ENCODE measurements at places on chromosomes 2 and 18. TPM values are rescaled to one million over a fixed set of nuclear protein-coding genes. Genes with fewer than 3 reads are reported as not detected.

GRCh38 chr18:44536619-44537018 is 144.1 kb upstream of the SETBP1 start:
- H3K36me3 ChIP-seq: no peaks in the 10 kb centered on the region
- no peak overlapping the region for H3K27ac ChIP-seq
- no peaks in the 10 kb centered on the region for H3K27me3 ChIP-seq

GRCh38 chr18:27583466-27583865 is 398.4 kb upstream of the CHST9 start:
- H3K27ac ChIP-seq: no peak overlapping the region
- H3K27me3 ChIP-seq: no peaks in the 10 kb centered on the region
- H3K4me1 ChIP-seq: no peaks in the 10 kb centered on the region

DNA sequence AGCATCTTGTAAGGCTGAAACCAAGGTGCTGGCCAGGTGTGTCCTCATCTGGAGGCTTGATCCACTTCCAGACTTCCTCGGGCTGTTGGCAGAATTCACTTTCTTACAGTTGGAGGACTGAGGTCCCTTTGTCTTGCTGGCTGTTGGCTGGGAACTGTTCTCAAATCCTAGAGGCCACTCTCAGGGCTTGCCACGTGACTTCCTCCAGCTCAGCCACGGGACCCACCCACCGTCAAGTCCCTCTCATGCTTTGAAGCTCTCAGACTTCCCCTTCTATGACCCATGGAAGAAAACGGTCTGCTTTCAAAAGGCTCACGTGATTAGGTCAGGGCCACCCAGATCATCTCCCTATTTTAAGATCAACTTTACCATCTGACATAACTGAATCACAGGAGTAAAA is 77.1 kb downstream of the SMAD4 start:
- H3K27ac ChIP-seq: peak overlapping the region; percentile 63
- peaks cover 12% of the 10 kb centered on the region for H3K4me1 ChIP-seq
- no peaks in the 10 kb centered on the region for H3K27me3 ChIP-seq
- H3K4me3 ChIP-seq: no peak overlapping the region
- DNase-seq: no peak

GRCh38 chr18:48752928-48753327 is 197.8 kb downstream of the SMAD7 start:
- H3K4me1 ChIP-seq: no peaks in the 10 kb centered on the region
- no peaks in the 10 kb centered on the region for H3K36me3 ChIP-seq
- H3K4me3 ChIP-seq: no peak overlapping the region
- no peak for DNase-seq
- no peaks in the 10 kb centered on the region for H3K27me3 ChIP-seq

- no peak overlapping the region for H3K27ac ChIP-seq
- peak overlapping the region; percentile 18 for H3K4me3 ChIP-seq
- H3K27me3 ChIP-seq: peaks cover 56% of the 10 kb centered on the region
- peaks cover 25% of the 10 kb centered on the region for H3K4me1 ChIP-seq
Observed at GRCh38 chr18:23135550-23136325, 453 bp downstream of the CABLES1 start.

DNA sequence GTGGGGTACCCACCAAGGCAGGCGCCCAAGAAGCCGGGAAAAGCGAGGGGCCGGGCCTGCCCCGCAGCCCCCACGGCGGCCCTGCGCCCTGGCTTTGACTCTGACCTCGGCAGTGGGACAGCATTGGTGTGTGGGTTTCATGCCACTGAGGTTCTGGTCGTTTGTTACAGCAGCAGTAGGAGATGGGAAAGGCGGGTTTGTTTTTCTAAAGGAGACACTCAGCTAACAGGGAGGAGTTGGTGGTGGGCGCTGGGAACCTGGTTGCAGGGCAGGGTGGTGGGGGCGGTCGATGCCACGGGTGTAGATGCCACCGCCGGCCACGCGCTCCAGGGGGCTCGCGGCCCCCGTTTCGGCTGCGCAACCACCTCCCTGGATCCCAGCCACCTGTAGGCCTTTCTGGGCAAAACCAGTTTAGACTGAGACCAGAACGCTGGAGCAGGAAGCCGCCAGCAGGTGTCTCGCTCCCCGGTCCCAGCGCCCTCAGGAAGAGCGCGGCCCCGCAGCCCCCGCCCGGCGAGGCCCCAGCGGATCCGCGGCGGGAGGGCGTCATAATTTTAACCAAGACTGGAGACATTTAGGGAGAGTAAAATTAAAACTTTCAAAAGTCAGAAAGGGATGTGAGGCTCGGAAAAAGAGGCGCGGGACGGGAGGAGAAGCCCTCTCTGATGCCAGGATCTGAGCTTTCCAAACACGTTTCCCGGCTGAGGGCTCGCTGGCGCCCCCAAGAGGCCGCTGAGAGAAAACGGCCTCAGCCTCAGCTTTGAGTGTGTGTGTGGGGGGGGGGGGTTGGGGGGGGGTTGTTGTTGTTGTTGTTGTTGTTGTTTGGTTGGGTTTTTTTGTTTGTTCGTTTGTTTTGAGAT is 17.4 kb downstream of the CIDEA start:
- H3K4me1 ChIP-seq: peaks cover 2% of the 10 kb centered on the region
- no peaks in the 10 kb centered on the region for H3K36me3 ChIP-seq
- DNase-seq: peak; percentile 65
- H3K27me3 ChIP-seq: peaks cover 11% of the 10 kb centered on the region
- H3K4me3 ChIP-seq: peak overlapping the region; percentile 65

GRCh38 chr2:195532628-195533271 is 124.3 kb upstream of the SLC39A10 start:
- H3K27ac ChIP-seq: peak overlapping the region; percentile 97
- no peaks in the 10 kb centered on the region for H3K27me3 ChIP-seq
- DNase-seq: no peak

- H3K36me3 ChIP-seq: no peaks in the 10 kb centered on the region
- peaks cover 12% of the 10 kb centered on the region for H3K27me3 ChIP-seq
- no peak overlapping the region for H3K4me3 ChIP-seq
- H3K4me1 ChIP-seq: no peaks in the 10 kb centered on the region
Observed at GRCh38 chr2:98372579-98372978, 26.3 kb downstream of the CNGA3 start.

GRCh38 chr18:13353084-13353823 is 134.7 kb downstream of the LDLRAD4 start:
- peaks cover 17% of the 10 kb centered on the region for H3K36me3 ChIP-seq
- H3K4me3 ChIP-seq: no peak overlapping the region
- no peaks in the 10 kb centered on the region for H3K27me3 ChIP-seq
- H3K27ac ChIP-seq: peak overlapping the region; percentile 81
- peaks cover 17% of the 10 kb centered on the region for H3K4me1 ChIP-seq

- no peaks in the 10 kb centered on the region for H3K36me3 ChIP-seq
- DNase-seq: no peak
- peaks cover 3% of the 10 kb centered on the region for H3K27me3 ChIP-seq
- H3K4me1 ChIP-seq: no peaks in the 10 kb centered on the region
Observed at GRCh38 chr2:217363470-217363869, 503.6 kb upstream of the TNP1 start.

DNA sequence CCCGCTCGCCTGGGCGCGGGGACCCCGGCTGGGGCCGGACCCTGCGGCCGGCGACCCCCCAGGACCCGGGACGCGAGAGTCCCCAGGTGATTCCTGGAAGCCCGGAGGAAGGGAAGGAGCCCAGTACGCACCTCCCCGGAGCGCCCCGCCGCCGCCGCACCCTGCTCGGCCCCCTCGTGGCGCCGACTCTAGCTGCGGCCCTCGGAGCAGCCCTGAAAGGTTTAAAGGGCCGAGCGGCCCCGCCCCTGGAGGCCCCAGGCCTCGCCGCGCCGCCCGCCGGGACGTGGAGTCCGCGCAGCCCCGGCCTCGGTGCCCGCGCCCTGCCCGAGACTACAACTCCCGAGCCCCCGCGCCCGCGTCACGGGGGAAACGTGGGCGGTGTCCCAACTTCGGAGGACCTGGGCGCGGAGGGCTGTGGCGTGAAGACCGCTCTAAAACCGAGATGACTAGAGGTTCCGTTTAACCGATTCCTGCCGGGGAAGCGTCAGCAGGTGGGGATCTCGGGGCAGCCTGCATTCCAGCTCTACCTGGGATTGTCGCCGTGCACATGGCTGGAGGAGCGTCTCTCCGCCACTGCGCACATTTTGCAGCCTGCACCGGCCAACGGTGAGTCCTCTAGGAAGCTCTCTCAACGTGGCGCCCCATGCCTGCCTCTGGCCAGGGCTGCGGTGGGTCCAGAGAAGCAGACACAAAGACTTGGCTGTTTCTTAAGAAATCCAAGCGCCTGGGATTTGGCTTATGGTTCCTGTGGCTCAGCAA is at the start of gene TMEM150A:
Gene TMEM150A, minus strand, starts transcription at position 223 of the 759 bp plus-strand sequence. CDS start 750 bp downstream, outside the sequence.
- H3K27ac ChIP-seq: peak within 1 kb of the TSS; percentile 79
- H3K4me1 ChIP-seq: peaks cover 19% of the 10 kb centered on the region
- peak; percentile 94 for DNase-seq

DNA sequence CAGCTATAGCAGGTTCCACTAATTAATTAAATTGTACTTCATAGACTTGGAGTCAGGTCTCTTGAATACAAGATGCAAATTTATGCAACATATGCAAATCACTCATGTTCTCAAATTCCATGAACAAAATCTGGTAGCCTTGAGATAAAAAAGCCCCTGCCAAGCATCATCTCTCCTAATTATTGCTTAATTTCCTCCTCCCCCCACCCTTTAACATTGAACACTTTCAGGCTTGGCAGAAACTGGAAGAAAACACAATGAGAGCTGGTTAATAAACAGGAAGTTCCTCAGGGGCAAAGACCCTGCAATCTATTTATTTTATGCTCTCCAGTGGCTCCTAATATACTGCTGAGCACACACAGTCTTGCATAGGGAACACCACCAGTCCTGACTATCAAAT is 35.6 kb upstream of the ACVR1 start:
- DNase-seq: no peak
- no peaks in the 10 kb centered on the region for H3K36me3 ChIP-seq
- no peak overlapping the region for H3K4me3 ChIP-seq
- peaks cover 1% of the 10 kb centered on the region for H3K4me1 ChIP-seq

DNA sequence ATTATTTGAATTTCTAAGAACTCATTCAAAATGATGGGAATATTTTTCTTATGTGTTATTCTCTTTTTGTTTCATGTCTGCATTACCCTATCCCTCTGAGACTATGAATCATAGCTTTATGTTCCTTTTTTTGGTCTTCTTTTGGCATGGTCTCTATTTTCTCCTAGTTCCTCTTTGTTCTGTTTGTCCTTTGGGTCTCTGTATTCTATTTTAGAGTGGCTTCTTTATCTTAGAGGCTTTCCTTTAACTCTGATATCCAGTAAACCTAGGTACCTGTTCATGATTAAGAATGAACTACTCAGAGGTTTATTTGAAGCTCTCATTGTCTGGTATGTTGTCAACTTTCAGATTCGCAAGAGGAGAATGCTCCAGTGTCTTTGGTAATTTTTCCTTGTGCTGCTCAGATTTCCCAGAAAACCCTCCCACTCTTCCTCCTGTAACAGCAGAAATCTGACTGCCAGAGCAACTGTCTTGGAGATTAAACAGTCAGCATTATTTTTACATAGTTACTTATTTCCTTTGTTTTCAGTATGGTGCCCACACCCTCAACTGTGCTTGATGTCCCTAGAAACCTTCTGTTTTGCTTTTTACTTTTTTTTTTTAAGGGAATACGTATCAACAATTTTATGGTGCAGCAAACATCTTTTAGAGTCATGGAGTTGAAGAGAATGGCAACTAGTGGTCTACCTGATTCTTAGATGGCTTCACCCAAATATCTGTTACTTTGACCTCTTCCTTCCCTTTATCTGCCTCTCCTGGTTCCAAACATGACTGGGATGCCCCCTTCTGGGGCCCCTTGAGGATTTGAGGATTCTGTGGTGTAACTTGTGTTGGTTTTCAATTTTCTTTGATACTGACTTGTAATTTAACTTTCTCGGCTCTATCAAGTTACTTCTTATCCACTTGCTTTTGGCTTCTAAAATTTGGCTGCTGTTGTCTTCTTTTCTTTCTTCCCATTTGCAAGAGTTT is 92.0 kb downstream of the DPP10 start:
- H3K4me3 ChIP-seq: no peak overlapping the region
- DNase-seq: no peak
- H3K36me3 ChIP-seq: no peaks in the 10 kb centered on the region
- peaks cover 15% of the 10 kb centered on the region for H3K27me3 ChIP-seq

GRCh38 chr2:208101716-208102631 is 22.4 kb downstream of the CRYGD start:
- H3K27ac ChIP-seq: no peak overlapping the region
- H3K27me3 ChIP-seq: no peaks in the 10 kb centered on the region
- no peaks in the 10 kb centered on the region for H3K36me3 ChIP-seq
- peaks cover 21% of the 10 kb centered on the region for H3K4me1 ChIP-seq

- H3K4me3 ChIP-seq: no peak overlapping the region
- H3K36me3 ChIP-seq: no peaks in the 10 kb centered on the region
- no peaks in the 10 kb centered on the region for H3K27me3 ChIP-seq
- no peaks in the 10 kb centered on the region for H3K4me1 ChIP-seq
Observed at GRCh38 chr2:28497206-28497605, 1.3 kb downstream of the PLB1 start.

- H3K36me3 ChIP-seq: peaks cover 27% of the 10 kb centered on the region
- DNase-seq: no peak
- no peaks in the 10 kb centered on the region for H3K27me3 ChIP-seq
- H3K27ac ChIP-seq: no peak overlapping the region
- no peak overlapping the region for H3K4me3 ChIP-seq
Observed at GRCh38 chr2:54656863-54657262, 66.6 kb upstream of the EML6 start.

DNA sequence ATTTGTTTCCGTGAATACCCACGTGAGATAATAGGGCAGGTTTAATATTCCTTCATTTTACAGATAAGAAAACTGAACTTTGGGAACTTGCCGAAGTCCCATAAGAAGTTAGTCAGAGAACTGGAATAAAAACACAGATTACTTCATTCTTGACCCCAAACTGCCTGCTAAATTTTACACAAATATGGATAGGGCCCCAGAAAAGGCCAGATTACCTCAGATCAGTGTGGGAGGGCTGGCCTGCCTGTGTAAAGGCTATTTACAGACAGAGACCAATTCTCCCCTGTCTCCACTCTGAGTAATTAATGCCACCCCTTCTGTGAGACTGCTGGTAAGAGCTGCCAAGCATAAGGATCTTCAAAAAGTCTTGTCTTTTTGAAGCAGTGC is 139.2 kb downstream of the MGAT5 start:
- DNase-seq: no peak
- H3K36me3 ChIP-seq: peaks cover 9% of the 10 kb centered on the region
- no peak overlapping the region for H3K4me3 ChIP-seq
- H3K4me1 ChIP-seq: peaks cover 17% of the 10 kb centered on the region

DNA sequence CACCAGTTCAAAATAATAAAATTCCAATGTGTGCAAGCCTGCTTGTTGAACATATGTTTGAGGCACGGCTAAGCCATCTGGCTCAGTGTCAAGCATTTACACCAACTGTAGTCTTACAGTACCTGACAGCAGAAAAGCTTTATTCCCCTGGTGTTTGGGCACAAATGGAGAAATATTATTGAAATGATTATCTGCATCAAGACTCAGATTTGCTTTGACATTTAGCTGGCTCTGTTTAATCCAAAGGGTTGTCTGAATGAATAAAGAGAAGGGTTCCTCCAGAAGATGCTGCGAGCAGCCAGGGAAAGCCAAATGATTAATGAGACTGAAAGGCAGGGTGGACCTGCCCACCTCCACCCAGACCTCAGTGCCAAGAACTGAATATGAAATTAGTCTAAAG is 393.2 kb upstream of the GALNT5 start:
- no peak for DNase-seq
- no peaks in the 10 kb centered on the region for H3K4me1 ChIP-seq
- H3K27me3 ChIP-seq: no peaks in the 10 kb centered on the region
- H3K27ac ChIP-seq: no peak overlapping the region
- H3K36me3 ChIP-seq: no peaks in the 10 kb centered on the region
- H3K4me3 ChIP-seq: no peak overlapping the region

The GRHL1 gene
- total RNA-seq: 0.49 TPM

The IFIH1 gene
- 36.8 TPM for total RNA-seq

The IL1RL1 gene
- 0.10 TPM for total RNA-seq

The INSIG2 gene
- total RNA-seq: 35.3 TPM

The RTP5 gene
- 0.20 TPM for total RNA-seq

The PSD4 gene
- 198 TPM for total RNA-seq

The SLC5A7 gene
- not detected for total RNA-seq

The UGT1A8 gene
- not detected for total RNA-seq

The NEU2 gene
- total RNA-seq: not detected

The FBXO36 gene
- total RNA-seq: 1.3 TPM
